Stimulated activated CD8-positive, alpha-beta memory T cell treated with anti-CD3 and anti-CD28 coated beads, Interleukin-2, amount 100 ng/mL, for 1 hour (primary cell): ENCODE measurements at places on chromosomes 13 and 19.

- DNase-seq: no peak
Observed at GRCh38 chr19:3964256-3965194, 6.4 kb downstream of the DAPK3 start.

- DNase-seq: no peak
Observed at GRCh38 chr19:5706876-5707573, 12.9 kb downstream of the LONP1 start.

- DNase-seq: no peak
Observed at GRCh38 chr19:1896508-1896907, 8.7 kb upstream of the ADAT3 start.

DNA sequence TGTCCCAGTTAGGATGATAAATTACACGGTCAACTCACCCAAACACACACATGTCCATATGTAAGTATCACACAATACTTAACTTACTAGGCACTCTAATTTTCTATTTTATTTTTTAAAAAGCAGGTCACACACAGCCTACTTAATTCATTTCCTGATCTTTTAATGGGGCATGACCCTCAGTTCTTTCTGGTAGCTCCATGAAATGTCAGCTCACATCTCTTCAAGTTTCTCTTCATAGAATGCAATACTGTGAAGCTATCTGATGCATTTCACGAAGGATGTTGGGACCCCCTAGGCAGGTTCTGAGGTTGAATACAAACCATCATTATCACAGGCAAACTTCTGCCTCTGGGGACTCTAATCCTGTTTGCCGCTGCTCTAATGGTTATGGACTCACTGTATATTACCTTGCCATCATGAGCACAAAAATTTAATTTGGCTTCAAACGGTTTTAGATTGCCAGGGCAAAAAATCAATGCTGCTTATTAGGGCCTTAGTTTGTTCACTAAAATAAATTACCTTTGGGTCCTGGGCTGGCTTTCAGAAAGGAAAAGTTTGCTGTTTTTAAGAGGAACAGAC, 16.1 kb upstream of the DHRS12 start:
- DNase-seq: no peak

DNA sequence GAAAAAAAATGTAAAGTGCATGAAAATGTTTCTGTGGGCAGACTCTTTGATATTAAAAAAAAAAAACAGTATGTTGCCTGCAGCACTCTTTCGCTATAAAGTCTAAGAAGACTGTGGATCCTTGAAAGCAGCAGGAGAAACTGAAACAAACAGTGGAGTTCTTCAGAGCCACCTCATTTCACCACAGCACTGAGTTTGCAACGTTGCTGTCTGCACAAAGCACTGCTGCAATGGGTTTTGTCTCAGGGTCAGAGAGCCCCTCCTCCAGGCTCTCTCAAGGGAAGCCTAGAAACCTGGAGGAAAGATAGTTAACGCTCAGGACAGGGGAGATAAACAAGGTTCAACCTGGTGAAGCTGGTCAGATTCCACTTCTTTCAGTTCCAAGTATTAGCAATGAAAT, 248.7 kb downstream of the EFNB2 start:
- DNase-seq: no peak

- DNase-seq: no peak
Observed at GRCh38 chr13:114237415-114238112, 2.9 kb downstream of the CDC16 start.

GRCh38 chr19:46715620-46715974, 1.3 kb downstream of the PRKD2 start:
- DNase-seq: no peak

DNA sequence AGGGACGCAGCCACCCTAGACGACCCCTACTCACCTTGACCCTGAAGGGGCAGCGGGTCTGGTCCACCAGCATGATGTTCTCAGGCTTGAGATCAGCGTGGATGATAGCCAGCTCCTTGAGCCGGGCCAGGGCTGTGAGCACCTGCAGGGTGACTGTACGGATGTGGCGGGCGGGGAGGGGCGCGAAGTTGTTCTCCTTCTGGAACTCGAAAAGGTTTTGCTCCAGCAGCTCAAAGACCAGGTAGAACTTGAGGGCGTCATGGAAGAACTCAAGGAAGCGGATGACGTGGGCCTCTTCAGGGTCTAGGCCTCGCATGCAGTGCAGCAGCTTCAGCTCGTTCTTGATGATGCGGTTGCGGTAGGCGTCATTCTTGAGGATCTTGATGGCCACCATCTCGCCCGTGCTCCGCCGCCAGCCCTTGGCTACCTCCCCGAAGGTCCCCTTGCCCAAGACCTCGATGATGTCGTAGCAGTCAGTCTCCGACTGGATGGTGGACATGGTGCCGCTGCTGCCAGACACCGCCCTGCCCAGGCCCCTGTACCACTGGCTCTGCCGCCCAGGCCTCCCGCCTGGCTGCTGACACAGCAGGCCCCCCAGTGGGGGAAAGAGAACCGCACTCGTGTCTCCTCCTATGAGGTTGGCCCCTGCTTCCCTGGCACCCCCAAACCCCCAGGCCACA, 437 bp downstream of the HIPK4 start:
- no peak for DNase-seq

- DNase-seq: no peak
Observed at GRCh38 chr13:25585000-25585399, 213.2 kb downstream of the ATP8A2 start.

- no peak for DNase-seq
Observed at GRCh38 chr13:107192289-107192688, 624.4 kb upstream of the ARGLU1 start.

DNA sequence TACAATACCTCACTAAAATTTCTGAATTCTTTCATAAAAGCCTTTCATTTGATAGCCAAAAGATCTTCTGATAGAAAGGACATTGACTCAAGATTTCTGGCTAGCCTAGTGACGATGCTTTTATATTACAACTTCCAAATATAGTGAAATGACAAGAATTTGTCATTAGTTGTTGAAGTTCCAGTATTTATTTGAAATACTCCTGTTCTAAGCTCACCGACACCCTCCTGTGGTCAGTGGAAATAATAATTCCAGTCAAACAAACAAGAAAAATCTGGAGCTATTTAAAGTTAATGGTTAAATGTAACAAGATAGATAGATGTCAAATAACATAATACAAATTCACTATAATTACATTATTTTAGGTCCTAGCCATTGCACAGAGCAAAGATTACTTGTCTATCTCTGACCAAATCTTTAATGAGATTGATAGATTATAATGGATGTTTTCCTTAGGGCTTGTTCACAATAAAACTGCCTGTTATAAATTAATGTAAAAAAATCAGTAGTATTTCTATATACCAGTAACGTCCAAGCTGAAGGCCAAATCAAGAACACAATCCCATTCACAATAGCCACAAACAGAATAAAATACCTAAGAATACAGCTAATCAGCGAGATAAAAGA, 195.5 kb downstream of the RGCC start:
- DNase-seq: peak; percentile 8

DNA sequence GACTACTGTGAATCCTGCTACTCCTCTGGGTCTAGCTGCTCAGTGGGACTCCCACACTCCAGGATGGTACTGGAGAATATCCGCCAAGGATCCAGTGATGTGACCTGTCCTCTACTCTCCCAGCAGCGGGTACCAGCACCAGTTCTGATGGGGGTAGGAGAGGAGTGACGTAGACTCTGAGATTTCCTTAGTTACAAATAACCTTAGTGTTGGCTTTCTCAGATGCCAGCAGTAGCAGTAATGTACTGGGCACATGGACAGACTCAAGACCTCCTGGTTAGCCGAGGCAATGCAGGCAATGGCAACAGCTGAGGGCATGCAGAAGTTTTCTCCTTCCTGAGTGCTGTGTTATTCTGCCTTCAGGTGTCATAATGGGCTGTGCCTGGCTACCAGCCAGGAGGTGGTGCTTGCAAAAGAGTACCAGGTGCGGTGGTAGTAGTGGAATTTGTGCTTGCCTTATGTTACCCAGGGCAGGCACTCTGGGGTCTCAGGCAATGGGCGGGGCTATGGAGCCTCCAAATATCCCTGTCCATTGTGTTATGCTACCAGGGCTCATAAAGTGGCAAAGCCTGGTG, 105.3 kb upstream of the KLF5 start:
- DNase-seq: no peak

- no peak for DNase-seq
Observed at GRCh38 chr19:18558202-18558555, 509 bp downstream of the KXD1 start.

GRCh38 chr13:35598233-35598632, 121.7 kb upstream of the MAB21L1 start:
- DNase-seq: no peak

DNA sequence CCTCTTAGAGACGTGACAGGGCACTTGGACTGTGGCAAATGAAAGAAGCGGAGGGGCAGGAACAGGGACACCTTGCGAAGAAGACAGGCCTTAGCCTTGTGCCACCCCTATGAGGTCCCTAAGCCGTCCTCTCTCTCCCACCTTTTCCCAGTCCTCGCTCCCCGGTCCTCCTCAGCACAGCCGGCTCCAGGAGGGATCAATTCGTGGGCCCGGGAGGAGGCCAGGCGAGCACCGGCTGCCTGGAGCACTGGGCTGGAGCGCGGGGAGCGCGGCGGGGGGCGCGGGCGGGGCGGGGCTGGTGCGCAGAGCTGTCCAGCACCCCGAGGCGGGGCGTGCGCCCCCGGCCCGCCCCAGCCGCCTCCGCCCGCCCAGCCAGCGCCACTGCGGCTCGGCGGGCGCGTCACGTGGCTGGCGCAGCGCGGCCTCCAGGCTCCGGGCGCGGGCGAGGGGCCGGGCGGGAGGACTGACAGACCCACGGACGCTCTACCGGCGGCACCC, at the start of gene LRP3:
Gene LRP3 (plus strand): TSS at position 466 of the 498 bp plus-strand sequence. CDS start 456 bp downstream, outside the sequence.
- no peak for DNase-seq

DNA sequence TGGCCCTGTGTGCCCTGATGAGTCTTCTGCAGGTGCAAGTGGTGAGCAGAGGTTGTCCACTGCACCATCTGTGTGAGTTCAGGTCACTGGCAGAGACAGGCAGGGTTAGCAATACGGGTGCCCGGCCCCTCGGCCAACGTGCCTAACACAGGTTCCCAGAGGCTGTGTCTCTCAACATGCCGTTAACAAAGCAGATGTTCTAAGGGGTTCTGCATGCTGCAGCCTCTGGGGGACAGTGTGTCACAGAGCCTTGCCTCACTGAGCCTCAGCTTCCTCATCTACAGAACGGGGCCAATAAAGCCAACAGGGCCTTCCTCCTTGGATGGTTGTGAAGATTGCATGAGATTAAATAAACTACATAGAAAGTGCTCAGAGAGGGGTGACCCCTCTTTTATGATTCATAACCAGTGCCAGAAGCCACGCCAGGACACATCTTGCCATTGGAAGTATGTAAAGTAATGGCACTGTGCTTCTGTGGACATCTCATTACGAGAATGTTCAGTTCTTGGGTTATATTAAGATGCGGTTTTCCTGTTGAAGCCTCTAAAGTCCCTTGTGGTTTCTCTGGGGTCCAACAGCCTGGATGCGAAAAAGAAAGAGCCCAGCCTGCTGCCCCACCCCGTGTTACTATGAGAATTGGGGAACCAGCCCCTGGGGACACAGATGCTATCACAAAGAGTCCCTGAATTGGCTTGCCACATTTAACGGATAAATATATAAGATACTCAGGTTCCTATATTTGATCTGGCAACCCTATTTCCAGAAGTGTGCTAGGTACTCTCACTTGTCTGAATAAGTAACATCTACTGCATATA, 11.2 kb upstream of the ARHGEF18 start:
- no peak for DNase-seq

GRCh38 chr19:52570000-52570861, at the start of gene ZNF701:
Gene ZNF701, plus strand, starts transcription at chr19:52570287. Its CDS starts 3,861 bp downstream, at chr19:52574148.
- peak; percentile 91 for DNase-seq

DNA sequence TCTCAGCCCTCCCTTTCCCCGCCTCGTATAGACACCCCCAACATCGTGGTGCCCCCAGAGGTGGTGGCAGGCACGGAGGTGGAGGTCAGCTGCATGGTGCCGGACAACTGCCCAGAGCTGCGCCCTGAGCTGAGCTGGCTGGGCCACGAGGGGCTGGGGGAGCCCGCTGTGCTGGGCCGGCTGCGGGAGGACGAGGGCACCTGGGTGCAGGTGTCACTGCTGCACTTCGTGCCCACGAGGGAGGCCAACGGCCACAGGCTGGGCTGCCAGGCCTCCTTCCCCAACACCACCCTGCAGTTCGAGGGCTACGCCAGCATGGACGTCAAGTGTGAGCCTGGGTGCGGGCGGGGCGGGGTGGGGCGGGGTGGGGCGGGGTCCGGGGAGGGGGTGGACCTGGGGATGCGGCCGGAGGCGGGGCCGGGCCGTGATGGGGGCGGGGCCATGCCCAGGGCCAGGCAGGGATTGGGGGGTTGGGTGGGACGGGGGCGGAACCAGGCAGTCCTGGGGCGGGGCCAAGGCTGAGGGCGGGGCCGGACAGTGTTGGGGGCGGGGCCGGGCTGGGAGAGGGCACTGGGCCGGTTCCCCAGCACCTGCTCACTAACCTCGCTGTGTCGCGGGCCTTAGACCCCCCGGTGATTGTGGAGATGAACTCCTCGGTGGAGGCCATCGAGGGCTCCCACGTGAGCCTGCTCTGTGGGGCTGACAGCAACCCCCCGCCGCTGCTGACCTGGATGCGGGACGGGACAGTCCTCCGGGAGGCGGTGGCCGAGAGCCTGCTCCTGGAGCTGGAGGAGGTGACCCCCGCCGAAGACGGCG, 7.8 kb downstream of the MAG start:
- DNase-seq: no peak

DNA sequence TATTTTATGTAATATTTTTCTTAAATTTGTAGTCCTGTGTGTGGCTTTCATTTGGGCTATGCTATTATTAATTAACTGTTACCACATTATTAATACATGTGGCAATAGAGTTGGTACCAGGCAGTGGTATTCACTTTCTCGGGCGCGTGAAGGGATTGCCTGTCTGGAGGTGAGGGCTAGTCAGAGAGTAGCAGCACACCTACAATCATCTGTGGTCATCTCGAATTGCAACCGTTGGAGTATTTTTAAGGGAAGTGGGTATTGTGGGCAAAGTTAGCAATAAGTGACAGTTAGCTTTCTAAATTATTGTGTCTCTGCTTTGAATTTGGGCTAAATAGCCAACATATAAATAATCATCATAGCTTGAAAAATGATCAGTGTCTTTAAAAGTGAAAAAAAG, 20.0 kb upstream of the GPR18 start:
- DNase-seq: no peak

DNA sequence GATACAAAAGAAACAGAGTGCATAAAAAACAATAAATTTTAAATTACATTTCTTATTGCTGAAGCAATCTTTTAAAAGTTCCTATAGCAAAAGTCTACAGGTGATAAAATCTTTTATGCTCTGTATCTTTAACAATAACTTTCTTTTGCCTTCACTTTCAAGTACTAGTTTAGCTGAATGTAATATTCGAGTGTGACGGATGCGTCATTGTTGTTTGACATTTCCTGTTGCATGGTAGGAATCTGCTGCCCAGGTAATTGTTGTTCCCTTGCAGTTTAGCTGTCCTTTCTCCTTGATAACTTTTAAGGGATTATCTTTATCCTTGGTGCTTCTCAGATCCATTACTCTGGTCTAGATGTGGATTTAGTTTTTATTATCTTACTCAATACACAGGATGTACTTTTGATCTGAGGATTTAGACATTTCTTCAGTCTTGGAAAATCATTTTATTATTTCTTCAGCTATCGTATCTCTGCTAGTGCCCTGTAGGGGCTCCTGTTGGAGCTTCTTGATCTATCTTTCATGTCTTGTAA, 2.1 kb upstream of the CPB2 start:
- no peak for DNase-seq
